Transverse colon (tissue), 4 donors: ENCODE measurements at places on chromosomes 7 and 10.
A peak's percentile ranks its signal among the peaks of the same experiment; 100 is the strongest.

- no peak overlapping the region for H3K4me3 ChIP-seq
- H3K36me3 ChIP-seq = no peaks in the 10 kb centered on the region
- no peak overlapping the region for H3K27ac ChIP-seq
- DNase-seq = no peak
- H3K4me1 ChIP-seq = no peaks in the 10 kb centered on the region
Observed at GRCh38 chr7:55778631-55779030, 83.9 kb downstream of the SEPTIN14 start.

DNA sequence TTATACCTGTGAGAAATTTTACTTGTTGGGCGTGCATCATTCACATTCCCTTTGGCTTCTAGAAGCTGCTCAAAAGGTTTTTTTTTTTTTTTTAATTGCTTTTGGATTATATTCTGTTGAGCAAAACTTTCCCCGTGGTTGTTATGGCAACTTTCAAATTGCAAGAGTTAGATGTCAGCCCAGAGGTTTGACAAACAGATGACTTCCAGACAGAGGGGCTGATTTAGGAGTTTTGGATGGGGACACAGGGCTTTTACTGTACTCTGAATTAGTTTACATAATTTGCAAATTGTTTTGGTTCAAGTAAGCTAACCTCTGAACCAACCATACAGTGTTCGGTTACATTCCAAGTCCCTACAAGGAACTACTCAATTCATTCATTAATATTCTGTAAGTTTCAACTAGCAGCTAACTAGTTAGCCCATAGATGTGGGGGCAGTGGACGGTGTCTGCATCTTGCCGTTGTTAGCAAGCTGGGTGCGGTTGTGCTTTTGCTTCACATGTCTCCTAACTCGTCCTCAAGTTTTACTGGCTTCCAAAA is 66.4 kb upstream of the JAZF1 start:
- H3K36me3 ChIP-seq = no peaks in the 10 kb centered on the region
- no peak for DNase-seq

DNA sequence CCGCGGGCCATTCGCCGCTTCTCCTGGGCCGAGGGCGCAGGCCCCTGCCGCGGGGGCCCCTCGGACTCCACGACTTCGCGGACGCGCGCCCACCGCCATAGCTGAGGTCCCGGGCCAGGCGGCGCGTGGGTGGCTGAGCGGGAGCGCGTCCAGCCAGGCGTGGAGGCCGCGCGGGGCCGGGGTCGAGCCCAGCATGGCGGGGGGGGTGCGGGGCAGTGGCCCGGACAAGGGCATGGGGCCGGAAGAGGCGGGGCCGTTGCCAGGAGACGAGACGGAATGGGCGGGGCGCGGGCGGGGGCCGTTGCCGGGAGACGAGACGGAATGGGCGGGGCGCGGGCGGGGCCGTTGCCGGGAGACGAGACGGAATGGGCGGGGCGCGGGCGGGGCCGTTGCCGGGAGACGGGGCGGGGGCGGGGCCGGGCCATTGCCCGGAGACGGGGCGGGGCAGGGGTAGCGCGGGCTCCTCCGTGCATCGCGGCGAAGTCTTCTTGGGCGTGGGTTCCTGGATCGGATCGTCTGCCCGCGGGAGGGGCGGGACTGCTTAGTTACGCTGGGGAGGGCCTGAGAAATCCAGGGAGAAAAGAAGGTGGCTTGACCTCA is 14.8 kb downstream of the ADAM8 start:
- H3K27me3 ChIP-seq = no peaks in the 10 kb centered on the region
- H3K27ac ChIP-seq = peak overlapping the region; percentile 98
- peak; percentile 91 for DNase-seq

DNA sequence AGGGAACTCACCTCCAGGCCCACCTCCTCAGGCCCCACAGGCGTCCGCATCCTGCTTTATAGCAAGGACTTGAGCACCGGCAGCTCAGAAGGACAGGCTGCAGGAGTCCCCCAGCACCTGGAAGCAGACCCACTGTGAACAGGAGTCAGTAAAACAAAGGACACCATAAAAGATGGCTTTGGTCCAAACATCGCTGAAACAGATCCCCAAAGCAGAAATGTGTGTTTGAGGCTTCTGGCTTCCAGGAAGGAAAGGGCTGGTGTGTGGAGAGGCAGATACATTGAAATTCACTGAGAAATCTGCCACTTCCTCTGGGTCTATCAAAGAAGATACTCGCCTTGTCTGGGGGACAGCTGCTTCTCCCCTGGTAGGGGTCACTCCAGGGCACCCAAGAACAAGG is 286.2 kb downstream of the PLXNA4 start:
- no peaks in the 10 kb centered on the region for H3K4me1 ChIP-seq
- H3K36me3 ChIP-seq = no peaks in the 10 kb centered on the region
- no peak overlapping the region for H3K27ac ChIP-seq

DNA sequence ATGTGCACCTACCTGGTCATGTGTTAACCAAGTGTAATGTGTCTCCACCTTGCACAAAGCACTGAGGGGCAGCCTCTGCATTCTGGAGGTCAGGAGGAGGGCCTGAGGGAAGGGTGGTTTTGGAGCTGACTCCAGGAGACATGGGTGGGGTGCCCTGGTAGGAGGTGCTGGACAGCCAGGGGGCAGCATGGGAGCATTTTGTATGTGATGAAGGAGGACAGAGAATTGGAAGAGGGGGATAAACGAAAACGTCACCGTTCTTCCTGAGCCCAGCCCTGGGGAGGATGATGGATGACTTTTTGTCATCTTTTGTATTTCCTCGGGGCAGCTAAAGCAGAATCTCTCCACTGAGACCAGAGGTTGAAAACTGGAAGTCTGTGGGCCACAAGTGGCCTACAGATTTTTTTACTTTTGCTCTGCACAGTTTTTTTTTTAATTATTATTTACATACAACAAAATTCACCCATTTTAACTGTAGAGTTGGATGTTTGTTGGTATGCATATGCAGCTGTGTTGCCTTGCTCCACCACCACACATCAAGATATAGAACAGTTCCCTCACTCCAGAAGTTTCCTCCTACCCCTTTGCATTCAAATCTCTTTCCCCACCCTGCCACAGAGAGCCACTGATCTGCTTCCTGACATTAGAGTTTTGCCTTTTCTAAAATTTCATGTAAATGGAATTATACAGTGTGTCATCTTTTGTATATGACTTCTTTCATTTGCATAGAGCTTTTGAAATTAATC is 242.5 kb downstream of the VTI1A start:
- no peaks in the 10 kb centered on the region for H3K36me3 ChIP-seq
- H3K4me1 ChIP-seq = no peaks in the 10 kb centered on the region
- no peaks in the 10 kb centered on the region for H3K27me3 ChIP-seq
- no peak overlapping the region for H3K27ac ChIP-seq
- peak; percentile 23 for DNase-seq

DNA sequence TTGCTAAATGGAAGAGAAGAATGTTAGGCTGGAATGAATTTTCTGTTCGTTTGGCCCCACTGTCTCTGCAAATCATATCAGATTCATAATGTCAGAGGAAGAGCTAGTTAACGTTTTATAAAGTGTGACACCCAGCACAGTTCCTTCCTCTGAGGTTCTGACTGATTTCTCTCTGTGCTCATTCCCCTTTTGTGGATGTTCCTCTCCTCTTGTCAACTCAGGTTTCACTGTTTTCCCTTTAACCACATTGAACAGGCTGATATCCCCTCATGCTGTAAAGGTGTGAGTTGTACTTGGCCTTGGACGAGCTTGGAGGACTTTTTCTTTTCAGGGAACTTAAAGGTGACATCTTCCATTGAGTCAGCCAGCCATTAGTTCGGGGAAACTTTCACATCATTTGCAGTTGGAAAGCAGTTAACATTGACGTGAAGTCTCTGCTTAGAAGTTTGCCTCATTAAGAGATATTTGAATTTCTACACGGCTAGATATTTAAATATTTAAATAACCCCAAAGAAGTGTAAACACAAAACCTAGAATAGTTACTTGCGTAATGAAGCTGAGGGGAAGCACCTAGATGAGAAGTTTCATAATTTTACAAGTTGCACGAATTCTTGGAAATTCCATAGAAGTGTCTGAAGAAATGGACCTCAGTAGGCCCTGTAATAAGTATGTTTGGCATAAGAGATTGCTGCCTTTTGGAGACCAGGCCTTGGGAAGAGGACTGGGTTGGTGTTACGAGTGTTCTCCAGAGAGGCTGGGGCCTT is 101.5 kb upstream of the EGR2 start:
- H3K36me3 ChIP-seq = no peaks in the 10 kb centered on the region
- no peak overlapping the region for H3K4me3 ChIP-seq
- no peaks in the 10 kb centered on the region for H3K27me3 ChIP-seq
- H3K27ac ChIP-seq = no peak overlapping the region

DNA sequence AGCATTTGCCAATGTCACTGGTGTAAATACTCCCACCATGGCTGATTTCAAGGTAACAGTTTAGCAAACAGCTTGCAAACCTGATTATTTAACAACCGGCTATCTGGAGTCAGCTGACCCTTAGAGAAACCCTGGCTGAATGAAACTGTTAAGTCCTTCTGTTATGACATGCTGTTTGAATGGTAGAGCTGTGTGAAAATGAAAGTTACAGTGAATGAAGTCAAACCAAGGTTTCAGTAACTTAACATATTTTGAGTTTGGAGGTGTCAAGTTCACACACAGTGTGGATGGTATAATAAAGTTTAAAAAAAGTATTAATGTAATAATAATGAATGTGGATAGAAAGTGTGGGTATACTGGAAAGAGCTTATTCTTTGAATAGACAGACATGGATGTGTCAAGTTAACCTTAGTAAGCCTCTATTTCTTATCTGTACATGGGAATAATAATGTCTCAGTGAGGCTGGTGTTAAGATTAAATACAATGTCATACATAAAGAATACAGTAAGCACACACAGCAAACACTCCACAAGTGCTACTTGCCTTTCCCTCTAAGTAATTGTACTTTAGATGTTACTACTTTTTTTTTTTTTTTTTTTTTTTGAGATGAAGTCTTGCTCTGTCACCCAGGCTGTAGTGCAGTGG is 150.4 kb downstream of the TAX1BP1 start:
- no peak overlapping the region for H3K4me3 ChIP-seq
- no peak overlapping the region for H3K27ac ChIP-seq
- H3K27me3 ChIP-seq = no peaks in the 10 kb centered on the region
- no peaks in the 10 kb centered on the region for H3K36me3 ChIP-seq
- H3K4me1 ChIP-seq = no peaks in the 10 kb centered on the region

GRCh38 chr7:1597066-1597760 is 27.4 kb upstream of the PSMG3 start:
- no peaks in the 10 kb centered on the region for H3K4me1 ChIP-seq
- no peak overlapping the region for H3K4me3 ChIP-seq
- H3K27me3 ChIP-seq = peaks cover 28% of the 10 kb centered on the region
- H3K27ac ChIP-seq = no peak overlapping the region

DNA sequence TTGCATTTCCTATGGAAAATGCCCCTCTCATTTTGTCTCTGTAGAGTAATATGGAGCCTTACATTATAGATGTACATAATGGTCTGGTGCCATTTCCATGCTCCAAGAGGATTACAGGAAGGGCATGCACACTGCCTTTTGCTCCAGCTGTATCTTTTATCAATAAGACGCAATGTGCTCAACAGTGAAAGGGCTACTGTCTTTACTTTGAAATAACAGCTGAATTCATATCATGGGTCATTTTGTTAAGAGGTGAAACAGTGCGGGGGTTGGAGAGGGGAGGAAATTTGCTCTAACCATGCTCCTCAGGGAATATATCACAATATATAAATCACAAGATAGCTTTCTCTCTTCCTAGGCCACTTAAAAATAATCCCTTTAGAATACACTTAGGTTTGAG is 77.7 kb downstream of the ICA1 start:
- H3K36me3 ChIP-seq = no peaks in the 10 kb centered on the region
- H3K4me3 ChIP-seq = no peak overlapping the region
- no peak for DNase-seq
- no peak overlapping the region for H3K27ac ChIP-seq
- H3K27me3 ChIP-seq = no peaks in the 10 kb centered on the region

DNA sequence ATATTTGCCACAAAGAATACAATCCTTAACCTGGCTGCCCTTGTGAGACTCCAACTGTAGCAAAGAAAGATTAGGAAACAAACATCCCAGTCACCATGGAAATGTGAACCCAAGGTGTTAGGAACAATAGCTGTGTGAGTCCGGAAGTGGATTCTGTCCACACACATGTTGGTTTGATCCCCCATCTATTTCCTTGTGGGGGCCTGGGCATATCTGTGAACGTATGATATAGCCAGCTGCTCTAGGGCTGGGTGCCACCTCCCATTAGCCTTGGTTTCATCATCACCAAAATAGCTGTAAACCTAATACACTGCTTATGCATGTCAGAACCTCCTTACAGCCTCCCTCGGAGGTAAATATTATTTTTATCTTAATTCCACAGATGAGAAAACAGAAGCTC is 26.4 kb downstream of the GRK5 start:
- H3K36me3 ChIP-seq = no peaks in the 10 kb centered on the region
- H3K27me3 ChIP-seq = no peaks in the 10 kb centered on the region
- peak overlapping the region; percentile 47 for H3K27ac ChIP-seq
- H3K4me1 ChIP-seq = peaks cover 21% of the 10 kb centered on the region

DNA sequence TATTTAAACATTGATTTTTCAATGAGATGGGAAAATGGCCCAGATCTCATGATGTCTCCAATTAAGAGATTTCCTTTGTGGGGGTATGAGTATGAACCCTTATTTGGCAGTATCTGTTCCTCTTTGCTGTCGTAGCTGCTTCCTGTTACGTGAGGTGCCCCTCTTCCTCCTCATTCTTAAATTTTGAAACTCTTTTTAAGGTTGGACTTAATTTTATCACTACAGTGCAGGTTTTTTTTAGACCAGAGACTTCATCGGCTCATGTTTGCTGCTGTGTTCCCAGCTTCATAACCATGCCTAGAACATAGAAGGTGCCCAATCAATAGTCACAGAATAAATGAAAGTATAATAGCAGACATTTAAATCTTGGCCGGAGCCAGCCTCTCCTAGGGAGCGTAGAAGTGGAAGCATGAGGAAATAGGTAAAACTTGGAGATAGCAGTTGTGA is 2.4 kb downstream of the MIOS start:
- H3K27ac ChIP-seq = peak overlapping the region; percentile 10
- no peaks in the 10 kb centered on the region for H3K36me3 ChIP-seq
- H3K4me3 ChIP-seq = no peak overlapping the region

GRCh38 chr7:133364959-133365690 is 112.2 kb downstream of the EXOC4 start:
- H3K4me1 ChIP-seq = no peaks in the 10 kb centered on the region
- no peak overlapping the region for H3K4me3 ChIP-seq
- no peaks in the 10 kb centered on the region for H3K27me3 ChIP-seq
- no peaks in the 10 kb centered on the region for H3K36me3 ChIP-seq

- peak within 1 kb of the TSS; percentile 87 for H3K4me3 ChIP-seq
- peaks cover 23% of the 10 kb centered on the region for H3K4me1 ChIP-seq
- H3K27ac ChIP-seq = peak within 1 kb of the TSS; percentile 95
Observed at GRCh38 chr7:150322833-150323681, at the start of the genes ACTR3C and LRRC61. Gene ACTR3C, minus strand, starts transcription at chr7:150323545. Its CDS starts 28,249 bp downstream, at chr7:150295296. Gene LRRC61, plus strand, starts transcription at chr7:150323355. Its CDS starts 13,507 bp downstream, at chr7:150336862.

DNA sequence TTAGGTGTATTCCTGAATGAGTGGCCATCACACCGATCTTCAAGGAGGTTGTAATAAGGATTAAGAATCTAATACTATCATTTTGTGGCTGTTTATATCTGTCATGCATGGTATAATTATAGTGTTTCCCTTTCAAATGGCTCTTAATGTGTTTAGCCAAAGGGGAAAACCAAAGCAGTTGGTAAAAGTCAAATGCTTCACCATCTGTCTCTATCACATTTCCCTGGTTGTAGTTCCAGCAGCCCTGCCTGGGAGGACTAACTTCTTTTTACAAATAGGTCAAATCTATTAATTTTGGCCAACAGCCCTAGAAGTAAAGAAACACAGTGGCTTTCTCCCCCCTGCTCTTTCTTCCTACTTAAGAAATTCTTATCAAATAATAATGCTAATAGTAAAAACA is 56.7 kb downstream of the ZNF365 start:
- no peak for DNase-seq
- no peaks in the 10 kb centered on the region for H3K27me3 ChIP-seq
- no peak overlapping the region for H3K4me3 ChIP-seq

GRCh38 chr10:52334595-52334994 is 20.5 kb downstream of the DKK1 start:
- no peaks in the 10 kb centered on the region for H3K27me3 ChIP-seq
- no peaks in the 10 kb centered on the region for H3K4me1 ChIP-seq
- H3K27ac ChIP-seq = no peak overlapping the region
